Kidney epithelial cell (primary cell): ENCODE measurements at places on chromosomes 12 and 14. TPM values are rescaled to one million over a fixed set of nuclear protein-coding genes. Genes with fewer than 3 reads are reported as not detected.

DNA sequence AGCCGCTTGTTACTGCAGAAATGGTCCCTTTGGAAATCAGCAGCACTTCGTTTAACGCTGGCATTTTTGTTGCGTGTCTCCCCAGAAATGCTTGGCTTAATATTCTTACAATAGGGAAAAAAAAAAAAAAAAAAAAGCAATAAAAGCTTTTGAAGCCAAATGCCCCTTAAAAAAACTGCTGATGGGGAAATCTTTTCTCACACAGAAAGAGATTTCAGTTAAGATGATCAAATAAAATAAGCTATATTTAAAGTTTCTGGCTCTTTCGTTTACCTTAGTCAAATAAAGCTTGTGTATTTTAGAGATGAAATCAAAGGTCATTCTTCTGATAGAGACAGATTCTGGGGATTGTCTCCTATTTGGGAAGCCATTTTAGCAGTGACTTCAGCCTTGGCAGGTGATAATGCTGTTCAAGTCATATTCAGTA lies 52.4 kb upstream of the FRS2 start:
- DNase-seq = no peak

DNA sequence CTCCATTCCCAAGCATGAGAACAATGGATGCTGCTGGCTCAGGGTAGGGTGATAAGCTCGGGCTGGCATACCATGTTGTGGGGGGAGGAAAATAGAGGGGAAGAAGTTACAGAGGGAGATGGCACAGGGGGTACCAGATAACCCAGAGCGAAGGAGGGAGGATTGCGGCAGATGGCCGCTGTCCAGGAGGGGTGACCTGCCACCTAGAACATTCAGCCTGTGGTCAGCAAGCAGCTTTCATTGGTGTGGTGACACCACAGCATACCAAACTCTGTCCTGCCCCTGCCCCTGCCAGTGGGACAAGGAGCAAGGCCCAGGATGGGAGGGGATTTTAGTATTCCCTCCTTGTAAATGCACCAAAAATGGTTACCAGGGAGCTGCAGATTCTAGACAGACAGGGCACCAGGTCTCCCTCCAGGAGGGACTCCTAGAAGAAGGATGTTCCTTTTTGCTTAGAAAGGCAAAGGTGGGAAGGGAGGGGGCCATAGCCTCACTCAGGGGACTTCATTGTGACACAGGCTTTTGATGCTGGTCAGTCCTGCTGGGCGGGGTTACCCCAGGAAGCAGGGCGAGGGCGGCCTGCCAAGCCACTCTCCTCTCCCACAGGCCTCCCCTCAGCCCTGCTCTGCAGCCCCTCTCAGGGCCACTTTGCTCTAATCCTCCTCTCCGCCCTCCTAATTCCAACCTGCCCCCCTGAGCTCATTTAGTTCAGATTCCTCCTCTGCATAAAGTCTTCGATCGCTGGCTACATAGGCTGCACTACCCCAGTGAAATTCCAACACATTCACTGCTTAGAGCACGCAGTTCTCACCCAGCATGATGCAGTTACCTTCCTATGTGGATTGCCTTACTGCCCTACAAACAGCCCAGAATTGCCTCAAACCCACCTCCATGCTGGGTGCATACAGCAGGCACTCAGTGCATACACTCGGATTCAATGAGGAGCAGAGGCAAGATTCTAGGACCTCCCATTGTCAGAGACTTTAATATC lies 36.0 kb upstream of the PLEKHG6 start:
- DNase-seq = no peak

Gene TUBA1C
- 544 and 682 TPM in 2 replicates for total RNA-seq

- DNase-seq = no peak
Observed at GRCh38 chr12:127293507-127294310, 973.3 kb upstream of the TMEM132C start.

- no peak for DNase-seq
Observed at GRCh38 chr14:90023176-90023896, 38.5 kb upstream of the KCNK13 start.

- no peak for DNase-seq
Observed at GRCh38 chr14:106218174-106218573, 691.8 kb downstream of the TMEM121 start.

GRCh38 chr12:82896979-82897378 lies 210.3 kb downstream of the TMTC2 start:
- peak; percentile 16 for DNase-seq

Gene POTEG
- total RNA-seq = not detected in 2 replicates

DNA sequence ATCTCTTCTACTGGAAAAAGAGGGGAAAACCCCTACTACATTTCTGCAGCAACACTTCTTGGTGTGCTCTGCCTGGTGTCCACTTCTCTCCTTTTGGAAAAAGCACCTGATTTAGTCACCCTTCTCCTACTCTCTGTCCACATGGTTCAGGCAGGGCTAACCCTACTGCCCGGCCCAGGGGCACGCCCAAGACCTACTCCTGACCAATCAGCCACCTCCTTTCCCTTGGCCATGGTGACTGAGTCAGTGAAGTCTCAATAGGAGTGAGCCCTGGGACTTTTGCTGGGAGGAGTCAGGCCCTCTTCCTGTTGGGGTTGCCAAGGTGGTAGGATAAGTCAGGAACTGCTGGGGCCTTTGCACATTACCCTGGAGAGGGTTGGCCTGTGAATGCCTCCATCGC lies 52.5 kb upstream of the MYL2 start:
- no peak for DNase-seq

Gene ZNF10
- 3.3 and 3.6 TPM in 2 replicates for total RNA-seq
